Fibroblast of skin of scalp (primary cell): ENCODE measurements at places on chromosomes 12 and 14.

GRCh38 chr12:47777741-47778558 is 4.9 kb downstream of the SLC48A1 start:
- DNase-seq, result no peak

DNA sequence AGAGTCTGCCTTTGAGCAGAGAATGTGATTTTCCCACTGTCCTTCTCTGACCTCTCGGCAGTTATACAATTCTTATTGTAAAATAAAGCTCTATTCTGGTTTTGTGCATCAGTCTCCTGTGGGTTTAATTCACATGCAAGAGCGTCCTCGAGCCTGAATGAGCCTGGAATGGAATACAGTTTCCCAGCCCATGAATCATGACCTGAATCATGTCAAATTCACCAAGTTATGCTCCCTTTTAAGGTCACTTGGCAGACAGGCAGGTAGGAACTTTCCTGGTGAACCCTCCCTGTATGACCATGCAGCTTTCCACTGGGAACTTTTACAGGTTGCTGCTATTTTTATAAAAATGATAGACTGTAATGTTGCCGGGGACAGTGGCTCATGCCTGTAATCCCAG is 41.7 kb downstream of the BICD1 start:
- DNase-seq, result no peak

GRCh38 chr12:128623748-128624147 is 200.0 kb downstream of the SLC15A4 start:
- no peak for DNase-seq

GRCh38 chr14:81062816-81063215 is 107.4 kb downstream of the TSHR start:
- no peak for DNase-seq

- no peak for DNase-seq
These were observed 168.4 kb downstream of the RPS29 start for GRCh38 chr14:49417790-49418189.
